ENCODE measurements at places on chromosomes 11 and 22.

DNA sequence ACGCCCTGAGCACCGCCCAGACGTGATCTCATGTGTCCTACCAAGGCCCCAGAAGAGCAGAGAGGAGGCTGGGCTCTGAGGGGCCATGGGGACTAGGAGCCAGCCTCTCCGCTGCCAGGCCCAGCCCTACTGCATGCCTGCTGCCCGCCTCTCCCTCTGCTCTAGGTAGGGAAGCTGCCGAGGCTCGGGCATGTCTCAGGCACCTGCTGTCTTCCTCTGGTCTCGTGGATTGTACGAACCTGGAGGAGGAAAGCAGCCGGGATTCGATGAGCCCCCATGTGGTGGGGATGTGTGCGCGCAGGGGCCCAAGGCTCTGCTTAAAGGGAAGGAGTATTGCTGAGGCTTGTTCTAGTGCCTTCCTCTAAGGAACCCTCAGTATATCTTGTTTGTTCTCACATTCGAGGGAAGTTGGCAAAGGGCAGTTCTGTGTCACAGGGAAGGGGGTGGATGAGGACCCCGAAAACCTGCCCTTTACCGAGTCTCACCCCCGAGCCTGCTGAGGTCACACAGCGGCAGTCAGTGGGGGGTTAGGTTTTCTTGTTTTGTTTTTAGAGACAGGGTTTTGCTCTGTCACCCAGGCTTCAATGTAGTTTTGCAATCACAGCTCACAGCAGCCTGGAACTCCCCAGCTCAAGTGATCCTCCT lies 21.2 kb downstream of the DAGLA start:
- DNase-seq, result peak; percentile 31

DNA sequence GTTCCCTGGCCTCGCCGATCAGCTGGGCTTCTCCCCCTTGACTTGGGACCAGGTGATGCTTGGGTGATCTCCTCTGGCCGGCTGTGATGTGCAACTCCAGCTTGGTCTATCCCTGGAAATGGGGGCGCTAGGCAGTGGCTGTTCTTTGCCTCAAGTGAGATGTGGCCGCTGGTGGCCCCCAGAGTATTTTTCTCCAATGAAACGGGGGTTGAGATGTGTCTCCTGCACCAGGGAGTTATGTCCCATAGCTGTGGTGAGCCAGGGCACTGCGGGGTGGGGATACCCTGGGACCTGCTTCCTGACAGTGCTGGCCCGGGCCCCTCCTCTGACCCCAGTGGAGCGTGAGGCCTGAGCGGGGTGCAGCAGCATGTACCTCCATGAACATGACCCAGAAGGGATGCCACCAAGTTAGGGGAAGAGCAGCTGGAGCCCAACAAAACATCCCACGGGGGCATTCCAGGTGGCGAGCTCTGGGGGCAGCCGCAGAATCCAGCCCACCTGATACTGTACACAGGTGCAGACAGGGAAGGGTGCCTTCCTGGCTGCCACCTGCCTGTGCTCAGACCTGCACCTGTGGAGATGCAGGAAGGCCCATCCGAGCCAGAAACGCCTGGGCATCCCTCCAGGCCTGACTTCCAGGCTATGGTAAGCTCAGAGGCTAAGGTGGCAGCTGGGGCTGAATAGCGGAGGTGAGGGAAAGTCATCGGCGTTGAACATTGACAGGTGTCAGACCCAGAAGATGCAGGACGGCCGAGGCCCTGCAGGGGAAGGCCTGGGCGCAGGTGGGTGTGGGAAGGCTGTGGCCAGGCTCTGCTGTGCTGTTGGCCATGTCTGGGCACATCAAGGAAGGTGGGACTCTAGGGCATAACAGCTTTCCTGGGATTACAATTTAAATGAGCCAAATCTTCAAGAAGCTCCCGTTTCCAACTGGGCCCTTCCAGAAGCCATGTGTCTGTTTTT lies 97.3 kb downstream of the CTTN start:
- DNase-seq, result no peak

- DNase-seq, result no peak
Measured at GRCh38 chr11:88377646-88378045, 40.1 kb upstream of the CTSC start.

- no peak for DNase-seq
Measured at GRCh38 chr11:44834846-44835245, 108.1 kb downstream of the TSPAN18 start.

DNA sequence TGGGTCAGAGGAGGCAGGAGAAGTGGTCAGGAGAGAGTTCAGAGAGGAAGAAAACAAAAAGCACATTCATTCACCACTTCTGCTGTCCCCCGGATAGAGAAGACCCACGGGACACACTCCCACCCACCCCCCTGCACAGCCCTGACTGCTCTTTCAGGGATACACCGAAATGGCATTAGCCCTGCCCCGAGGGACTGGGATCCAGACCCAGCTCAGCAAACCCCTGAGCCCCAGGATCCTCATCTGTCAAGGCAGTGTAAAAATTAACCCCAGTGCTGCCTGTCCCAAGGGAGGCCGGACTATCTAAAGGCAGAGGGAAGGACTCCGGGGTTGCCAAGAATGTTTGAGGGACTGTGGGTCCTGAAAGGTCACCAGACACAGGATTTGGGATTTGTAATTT lies 31.2 kb downstream of the TPBGL start:
- DNase-seq, result no peak

- no peak for DNase-seq
Measured at GRCh38 chr22:50061141-50061823, 3.2 kb upstream of the TTLL8 start.

DNA sequence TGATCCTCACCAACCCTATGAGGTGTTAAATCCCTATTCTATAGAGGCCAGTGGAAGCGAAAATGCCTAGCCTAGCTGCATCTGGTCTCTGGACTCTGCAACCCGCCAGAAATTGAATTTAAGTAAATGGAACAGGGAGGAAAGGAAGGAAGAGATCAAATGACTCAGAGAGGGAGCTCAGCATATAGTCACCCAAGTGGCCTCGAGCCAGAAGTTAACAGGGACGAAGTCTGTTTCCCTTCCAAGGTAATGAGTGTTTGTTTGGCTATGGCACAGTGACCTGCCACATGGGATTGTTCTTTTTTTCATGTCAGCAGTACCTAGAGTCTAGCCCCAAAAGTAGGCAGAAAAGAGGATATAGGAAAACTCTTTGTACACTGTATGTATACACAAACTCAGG lies 66.3 kb downstream of the PAK1 start:
- no peak for DNase-seq

GRCh38 chr11:12050470-12051286 lies 42.3 kb upstream of the DKK3 start:
- DNase-seq, result no peak

DNA sequence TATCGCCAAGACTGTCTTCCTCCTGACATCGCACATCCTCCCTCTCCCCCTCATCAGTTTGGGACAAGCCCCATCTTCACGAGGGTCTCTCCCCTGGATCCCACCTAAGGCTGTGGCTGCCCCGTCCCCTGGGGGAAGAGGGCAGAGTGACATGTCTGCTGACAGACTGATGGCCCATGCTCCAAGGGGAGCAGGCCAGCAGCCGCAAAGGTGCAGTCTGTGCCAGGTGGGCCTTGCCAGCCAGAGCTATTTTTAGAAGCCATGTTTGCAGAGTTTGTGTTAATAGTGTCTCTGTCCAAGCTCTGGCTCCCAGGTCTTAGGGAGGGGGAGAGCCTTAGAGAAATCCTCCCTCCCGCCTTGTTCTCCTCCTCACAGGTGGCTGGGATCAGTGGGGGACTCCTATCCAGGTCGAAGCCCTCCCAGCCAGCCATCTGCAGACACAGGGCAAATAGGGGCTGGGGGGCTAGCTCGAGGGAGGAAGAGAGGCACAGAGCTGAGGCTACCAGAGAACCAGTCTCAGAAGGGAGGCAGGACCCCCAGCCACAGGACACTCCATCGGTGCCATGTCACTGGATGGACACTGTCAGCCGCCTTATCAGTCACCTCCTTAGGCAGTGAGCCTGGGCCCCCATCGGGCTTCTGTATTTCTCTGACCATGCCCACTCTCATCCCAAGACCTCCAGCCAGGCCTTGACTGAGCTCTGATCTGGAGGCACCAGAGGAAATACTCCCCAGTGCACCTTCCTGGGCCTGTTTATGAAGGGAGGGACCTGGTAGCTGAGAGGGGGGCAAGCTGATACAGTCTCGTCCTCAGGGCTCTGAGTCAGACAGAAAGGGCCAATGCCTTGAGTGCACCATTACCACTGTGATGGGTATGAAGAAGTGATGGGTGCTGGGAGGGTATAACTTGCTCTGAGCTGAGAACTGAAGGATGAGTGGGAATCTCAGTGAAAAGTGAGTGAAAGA lies 49.3 kb downstream of the CHRDL2 start:
- DNase-seq, result no peak

GRCh38 chr22:17103351-17103750 lies 17.8 kb downstream of the TMEM121B start:
- DNase-seq, result no peak

- peak; percentile 78 for DNase-seq
Measured at GRCh38 chr11:46489656-46490560, 98.3 kb upstream of the CHRM4 start.

- no peak for DNase-seq
Measured at GRCh38 chr11:35111161-35112055, 27.6 kb upstream of the CD44 start.
